ENCODE measurements at places on chromosomes 1 and 21.

GRCh38 chr1:244140420-244140819 is 89.3 kb downstream of the ZBTB18 start:
- no peak for DNase-seq

DNA sequence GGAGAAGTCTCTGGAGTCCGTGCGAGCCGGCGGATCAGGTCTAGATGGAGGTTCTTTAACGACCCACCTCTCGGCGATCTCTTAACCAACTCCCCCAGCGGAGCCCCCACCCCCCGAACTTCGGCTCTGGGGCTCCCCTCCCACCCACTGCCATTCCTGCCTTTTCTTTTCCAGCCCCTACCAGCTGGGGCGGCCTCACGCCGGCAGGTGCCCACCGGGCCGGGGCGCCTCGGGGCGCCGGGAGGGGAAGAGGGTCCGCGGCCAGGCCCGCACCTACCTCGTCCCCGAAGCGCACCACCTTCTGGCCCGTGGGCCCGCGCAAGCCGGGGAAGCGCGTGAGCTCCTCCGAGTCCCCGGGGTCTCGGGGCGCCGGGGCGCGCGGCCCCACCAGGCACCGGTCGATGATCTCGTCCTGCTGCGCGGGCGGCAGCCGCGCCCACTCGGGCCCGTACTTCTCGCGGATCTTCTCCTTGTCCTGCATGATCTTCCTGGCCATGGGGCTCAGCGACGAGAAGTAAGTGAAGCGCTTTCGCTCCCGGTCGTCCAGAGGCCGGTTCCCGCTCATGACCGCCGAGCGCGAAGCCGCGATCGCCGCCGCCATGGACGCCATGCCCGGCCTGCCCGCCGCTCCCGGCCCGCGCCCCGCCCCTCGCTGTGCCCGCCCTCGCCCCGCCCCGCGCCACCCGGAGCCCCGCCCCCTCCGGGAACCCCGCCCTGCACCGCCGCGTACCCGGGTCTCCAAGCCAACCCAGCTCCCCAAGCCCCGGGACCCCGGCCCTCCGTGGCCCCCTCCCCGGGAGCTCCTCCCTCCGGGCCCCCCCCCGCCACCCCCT is at the start of gene C1orf198:
Gene C1orf198 (minus strand): TSS at position 619 of the 833 bp plus-strand sequence. CDS start 9 bp downstream, at position 610.
- DNase-seq, result peak; percentile 90

GRCh38 chr1:243294723-243295121 is 38.9 kb downstream of the SDCCAG8 start:
- no peak for DNase-seq

DNA sequence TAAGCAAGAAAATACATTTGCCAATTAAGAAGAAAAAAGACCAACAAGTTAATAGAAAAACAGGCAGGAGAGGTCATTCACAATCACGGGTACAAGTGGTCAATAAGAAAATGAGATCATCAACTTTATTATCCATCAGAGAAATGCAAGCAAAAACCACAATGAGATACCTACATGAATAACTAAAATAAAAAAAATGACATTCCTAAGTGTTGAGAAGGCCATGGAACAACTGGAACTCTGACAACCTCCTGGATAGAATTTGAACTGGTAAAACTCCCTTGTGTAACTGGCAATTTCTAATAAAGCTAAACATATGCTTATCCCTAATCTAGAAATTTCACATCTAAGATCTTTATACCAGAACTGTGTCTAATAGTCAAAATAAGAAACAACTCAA is 135.4 kb upstream of the BACE2 start:
- DNase-seq, result no peak

- DNase-seq, result no peak
These were observed 193.1 kb downstream of the RYR2 start for GRCh38 chr1:237235091-237235490.

DNA sequence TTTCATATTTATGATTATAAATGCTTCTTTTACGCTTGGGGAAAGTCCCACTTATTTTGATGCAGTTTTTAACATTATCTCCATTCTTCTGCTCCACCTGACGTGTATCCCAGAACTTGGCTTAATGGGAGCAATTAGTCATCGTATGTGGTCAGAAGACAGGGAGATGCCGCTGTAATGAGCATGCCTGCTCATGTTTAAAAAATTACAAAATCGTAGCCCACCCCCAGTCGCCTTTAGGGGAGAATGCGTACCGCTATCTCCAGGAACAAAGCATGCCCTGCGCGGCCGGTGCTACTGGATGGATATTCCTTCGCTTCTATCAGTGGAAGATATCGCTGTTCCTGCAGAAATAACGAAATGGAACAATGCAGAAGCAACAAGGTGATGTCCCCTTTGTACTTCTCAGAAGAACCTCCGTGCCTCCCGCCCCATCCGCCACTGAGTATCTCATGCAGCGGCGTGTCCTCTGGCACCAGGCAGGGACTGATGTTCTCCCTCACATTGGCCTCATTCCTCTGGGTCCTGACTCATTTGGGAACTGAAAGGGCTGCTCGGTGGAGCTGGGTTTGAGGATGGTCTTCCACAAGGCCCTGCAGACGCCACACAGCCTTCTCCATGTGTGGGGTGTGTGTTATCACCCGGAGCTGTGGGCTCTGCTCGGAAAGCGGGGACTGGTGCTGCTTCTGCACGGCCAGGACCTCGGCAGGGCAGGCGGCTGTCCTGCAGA is 116.3 kb upstream of the COL6A1 start:
- DNase-seq, result no peak

DNA sequence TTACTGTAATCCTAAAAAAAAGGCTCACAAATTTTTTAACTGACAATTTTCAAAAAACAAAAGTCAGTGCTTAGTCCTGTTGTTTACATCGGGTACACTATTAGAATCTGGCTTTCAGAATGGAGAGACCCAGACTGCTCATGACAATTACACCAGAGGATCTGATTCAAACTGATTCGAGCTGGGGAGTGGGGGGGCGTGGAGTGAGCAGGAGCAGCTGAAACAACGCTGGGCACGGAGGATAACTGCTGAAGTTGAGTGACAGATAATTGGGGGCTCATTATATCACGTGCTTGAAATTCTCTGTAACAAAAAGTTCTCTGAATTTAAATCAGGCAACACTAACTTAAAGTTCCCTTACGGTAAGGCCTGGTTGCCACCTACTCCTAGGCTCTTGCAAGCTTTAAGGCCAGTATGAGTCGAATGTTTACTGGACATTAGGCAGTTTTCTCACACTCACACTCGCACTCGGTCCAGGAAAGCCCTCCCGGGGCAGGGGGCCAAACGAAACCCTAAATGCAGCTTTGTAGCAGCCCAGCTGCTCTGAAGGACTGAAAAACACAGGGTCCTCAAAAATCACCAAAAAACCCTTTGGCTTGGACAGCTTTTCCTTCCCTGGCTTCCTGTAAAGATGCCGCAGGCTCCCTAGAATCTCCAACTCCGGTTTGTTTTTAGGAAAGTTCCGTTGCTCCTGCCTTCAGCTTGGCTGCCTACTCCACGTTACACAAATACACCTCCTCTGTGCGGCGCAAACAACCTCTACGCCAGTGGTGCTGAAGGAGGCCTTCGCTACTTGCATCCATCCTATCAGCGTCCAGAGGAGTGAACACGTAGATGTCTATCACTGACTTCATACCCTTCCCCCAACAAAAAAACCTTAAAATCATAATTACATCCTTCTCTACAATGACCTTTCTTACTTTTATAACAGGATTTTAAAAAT is 42.9 kb downstream of the CAPZB start:
- DNase-seq, result no peak

DNA sequence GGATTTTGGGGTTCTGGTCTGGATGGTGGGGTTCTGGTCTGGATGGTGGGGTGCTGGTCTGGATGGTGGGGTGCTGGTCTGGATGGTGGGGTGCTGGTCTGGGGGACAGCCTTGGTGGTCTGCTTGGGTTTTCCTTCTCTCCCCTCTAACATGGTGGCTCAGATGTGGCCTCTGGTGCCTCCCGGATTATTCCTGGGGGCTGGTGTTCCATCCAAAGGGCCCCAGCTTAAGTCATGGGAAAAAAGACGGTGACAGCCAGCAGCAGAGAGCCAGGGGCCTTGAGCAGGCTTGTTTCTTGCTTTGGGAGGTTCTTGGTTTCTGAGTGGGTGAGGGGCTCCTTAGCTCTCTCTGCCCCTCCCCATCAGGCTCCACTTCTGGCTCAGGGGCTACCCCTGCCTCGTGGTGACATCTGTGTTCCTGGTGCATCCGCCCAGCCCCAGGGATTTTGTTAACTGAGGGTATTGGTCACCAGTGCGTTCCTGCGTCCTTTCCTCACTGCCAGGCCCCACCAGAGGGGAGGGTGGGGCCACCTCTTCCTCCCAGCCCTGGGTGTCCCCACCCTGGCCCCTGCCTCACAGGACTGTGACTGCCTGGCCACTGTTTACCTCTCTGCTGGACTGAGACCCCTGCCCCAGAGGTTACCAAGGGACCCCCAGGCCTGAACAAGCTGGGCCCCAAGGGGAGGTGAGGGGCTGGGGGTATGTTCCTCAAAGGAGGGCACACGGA is 43.2 kb upstream of the ACTRT2 start:
- DNase-seq, result peak; percentile 34

DNA sequence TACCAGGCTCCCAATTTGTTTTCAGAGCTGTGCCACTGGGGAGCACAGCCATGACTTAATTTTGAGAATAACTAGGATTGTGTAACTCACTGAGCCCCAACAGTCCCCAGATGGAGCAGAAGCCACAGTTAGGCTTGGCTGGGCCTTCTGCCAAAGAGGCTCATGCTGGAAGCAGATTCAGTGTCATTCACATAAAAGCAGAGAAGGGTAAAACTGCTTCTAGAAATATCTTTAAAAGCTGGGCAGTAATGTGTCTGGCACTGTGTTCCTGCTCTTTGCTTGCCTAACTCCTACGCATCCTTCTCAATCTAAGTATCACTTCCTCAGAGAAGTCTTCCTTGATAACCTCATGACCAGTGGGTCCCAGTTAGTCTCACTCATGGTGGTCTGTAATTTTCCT is 20.3 kb downstream of the STK40 start:
- DNase-seq, result no peak

DNA sequence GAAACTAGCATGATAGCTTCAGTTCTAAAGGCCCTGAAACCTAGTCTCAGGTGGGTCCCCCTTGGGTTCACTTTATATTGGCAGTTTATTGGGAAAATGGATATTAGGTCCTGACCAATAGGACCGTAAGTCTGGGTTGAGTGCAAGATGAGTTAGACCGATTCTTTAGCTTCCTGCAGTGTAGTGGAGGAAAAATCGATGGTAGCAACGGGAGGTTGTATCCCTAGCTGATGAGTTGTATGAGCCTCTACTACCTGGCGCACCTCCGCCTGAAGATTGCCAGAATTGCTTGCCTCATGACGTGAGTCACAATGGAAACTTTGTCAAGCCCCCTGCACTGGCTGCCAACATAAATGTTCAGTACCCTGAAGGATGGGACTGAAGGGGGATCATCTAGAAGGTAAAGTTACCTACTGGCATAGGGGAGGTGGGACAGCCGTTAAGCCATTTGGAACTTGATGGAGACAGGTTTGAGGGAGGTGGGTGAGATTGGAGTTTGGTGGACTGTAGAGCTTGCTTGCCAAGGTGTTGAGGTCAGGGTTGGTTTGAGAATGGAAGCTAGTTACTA is 3.9 kb downstream of the RCC1 start:
- DNase-seq, result no peak

GRCh38 chr21:32645261-32646182 is 33.3 kb upstream of the CFAP298 start:
- DNase-seq, result no peak

DNA sequence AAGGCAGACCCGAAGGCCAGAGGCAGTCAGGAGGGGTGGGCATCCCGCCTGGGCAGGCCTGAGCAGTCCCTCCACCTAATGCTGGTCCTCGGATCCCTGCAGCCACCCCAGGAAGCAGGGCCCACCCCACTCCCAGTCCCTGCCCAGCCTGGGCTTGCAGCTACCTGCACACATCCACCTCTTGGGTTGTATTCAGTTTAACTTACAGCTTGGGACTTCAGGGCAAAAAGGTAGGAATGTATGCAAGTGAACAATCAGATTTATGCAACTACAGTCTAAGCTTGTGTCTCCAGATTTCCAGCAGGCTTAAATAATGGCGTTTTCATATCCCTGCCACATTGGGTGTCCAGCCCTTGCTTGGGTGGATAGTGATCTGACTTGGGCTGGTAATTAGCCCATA is 17.4 kb downstream of the LDLRAP1 start:
- no peak for DNase-seq

- DNase-seq, result no peak
These were observed 18.7 kb upstream of the ADAR start for GRCh38 chr1:154626456-154627256.

Data from left forelimb (tissue), 1 donor.